ENCODE measurements at places on chromosomes 6 and 20.

- DNase-seq: no peak
These were observed 173.3 kb downstream of the CD83 start for GRCh38 chr6:14290772-14291330.

GRCh38 chr6:50699051-50699775, 14.1 kb upstream of the TFAP2D start:
- DNase-seq: no peak

GRCh38 chr6:43192911-43193310, 10.9 kb downstream of the CUL9 start:
- DNase-seq: no peak

GRCh38 chr6:47727391-47727790, 29.0 kb downstream of the ADGRF4 start:
- no peak for DNase-seq

DNA sequence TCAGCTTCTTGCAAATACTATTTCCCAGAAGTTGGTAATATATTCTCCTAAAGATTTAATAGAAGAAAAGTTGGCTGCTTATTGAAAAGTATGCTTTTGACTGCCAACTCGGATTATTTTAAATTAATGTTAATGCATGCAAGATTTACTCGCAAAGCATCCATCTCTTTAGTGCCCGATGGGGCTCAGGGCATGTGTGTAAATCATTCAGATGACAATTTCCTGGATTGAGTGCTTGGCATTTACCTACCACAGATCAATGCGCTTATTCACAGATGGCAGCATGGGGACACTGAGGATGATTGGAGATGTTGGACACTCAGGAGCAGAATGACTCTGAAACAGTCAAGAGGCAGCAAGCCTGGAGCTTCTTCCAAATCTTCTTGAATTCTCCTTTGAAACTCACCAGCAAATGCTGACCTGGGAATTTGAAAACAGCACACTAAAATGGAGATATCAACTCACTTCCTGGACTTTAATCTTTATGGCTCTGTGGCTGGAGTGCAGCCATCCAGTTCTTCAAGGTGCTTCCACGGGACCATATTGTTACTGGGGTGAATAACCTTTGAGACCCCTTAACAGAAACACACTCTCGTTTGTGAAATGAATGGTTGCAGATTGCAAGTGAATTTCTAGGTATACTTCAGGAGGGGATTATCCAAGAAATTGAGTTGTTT, 34.1 kb upstream of the TIAM2 start:
- DNase-seq: no peak

- DNase-seq: no peak
These were observed 3.0 kb downstream of the FLRT3 start for GRCh38 chr20:14334306-14334930.

DNA sequence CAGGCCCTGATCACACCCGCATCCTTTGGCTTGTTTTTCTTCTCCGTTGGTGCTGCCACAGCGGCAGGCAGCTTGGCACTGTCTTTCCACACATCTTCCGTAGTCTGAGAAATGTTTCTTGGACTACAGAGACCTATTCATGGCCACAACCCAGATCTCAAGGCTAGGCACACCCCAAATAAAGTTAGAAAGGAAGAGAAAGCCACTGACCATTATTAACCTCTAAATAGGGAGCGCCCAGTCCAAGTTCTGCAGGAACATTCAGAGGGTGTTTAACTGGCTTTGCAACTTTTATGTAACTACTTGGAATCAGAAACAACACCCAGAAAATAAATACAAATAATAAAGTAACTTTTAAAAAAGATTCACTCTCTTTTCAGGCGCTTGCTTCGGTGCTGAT, 124.8 kb upstream of the NEDD9 start:
- DNase-seq: no peak

GRCh38 chr6:67352717-67353116, 1282.4 kb upstream of the ADGRB3 start:
- no peak for DNase-seq

DNA sequence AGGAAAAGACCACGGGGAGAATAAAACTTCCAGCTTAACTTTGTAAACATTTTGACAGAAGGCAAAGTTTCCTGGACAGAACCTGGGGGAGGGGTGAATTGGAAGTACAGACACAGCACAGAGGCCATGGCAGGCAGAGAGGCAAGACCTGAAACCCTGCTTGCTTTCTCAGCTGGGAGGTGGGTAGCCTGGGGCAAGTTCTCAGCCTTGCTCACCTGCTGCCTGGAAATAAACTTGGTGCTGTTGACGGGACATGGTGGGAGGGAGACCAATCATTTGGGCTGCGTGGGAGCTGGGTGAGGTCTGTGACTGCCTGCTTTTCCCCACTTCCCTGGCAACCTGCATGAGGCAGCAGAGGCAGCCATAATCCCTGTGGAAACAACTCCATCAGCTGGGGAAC, 221.3 kb downstream of the MOXD1 start:
- DNase-seq: no peak

Measured in stimulated activated CD4-positive, alpha-beta T cell treated with anti-CD3 and anti-CD28 coated beads, Interleukin-15, amount 100 ng/mL, for 48 hours (primary cell).